ENCODE measurements at places on chromosomes 2 and 18.

- no peak for DNase-seq
Measured at GRCh38 chr2:85628658-85629057, 12.7 kb downstream of the USP39 start.

- DNase-seq: no peak
Measured at GRCh38 chr2:7826656-7827055, 855.2 kb upstream of the ID2 start.

DNA sequence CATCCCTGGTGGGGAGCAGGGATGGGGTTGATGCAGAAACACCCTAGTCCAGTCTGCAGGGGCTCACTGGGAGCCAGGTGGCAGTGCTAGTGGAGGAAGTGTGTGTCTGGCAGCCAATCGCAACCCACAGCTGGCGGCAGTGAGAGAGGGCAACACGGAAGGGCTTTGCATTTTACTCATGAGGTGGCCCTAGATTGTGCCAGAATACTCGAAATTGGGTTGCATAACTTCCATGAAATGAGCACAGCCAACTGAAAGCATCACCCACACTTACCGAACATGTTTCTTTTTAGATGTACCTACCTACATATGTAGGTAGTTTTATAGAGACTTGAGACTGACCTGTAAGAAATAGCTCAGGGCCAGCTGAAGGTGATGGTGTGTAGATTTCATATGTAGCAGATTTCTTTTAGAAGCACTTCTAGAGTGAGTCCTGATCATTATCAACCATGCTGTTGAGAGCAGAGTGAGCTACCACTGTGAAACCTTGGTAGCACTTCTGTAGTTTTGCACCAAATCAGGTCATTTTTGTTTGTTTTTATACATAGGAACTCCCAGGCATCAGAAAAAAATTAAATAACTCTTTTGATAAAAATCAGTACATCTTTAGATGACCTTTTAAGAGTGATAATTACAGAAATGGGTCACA lies 13.0 kb downstream of the IL18R1 start:
- no peak for DNase-seq

DNA sequence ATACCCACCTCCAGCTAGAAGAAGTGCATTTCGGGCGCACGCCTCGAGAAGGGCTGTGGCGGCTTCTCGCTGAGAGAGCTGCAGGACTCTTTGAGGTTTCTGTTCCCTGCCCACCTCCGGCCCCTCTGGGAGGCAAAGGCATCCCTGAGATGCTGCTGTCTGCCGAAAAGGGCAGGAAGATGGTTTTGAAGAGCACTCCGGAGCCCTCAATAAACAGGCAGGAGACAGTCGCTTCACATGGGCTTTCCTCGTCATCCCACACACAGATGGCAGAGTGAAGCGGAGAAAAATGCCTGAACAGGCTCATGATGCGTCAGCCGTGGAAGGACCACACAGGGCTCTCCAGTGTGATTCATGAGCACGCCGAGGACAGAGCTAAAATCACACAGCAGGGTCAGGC lies 25.4 kb upstream of the GLI2 start:
- DNase-seq: no peak

- DNase-seq: no peak
Measured at GRCh38 chr18:3255611-3256165, 6.2 kb upstream of the MYL12B start.

GRCh38 chr2:237643066-237643465 lies 15.7 kb downstream of the LRRFIP1 start:
- DNase-seq: no peak

GRCh38 chr2:173903601-173904394 lies 61.4 kb downstream of the SP3 start:
- no peak for DNase-seq

DNA sequence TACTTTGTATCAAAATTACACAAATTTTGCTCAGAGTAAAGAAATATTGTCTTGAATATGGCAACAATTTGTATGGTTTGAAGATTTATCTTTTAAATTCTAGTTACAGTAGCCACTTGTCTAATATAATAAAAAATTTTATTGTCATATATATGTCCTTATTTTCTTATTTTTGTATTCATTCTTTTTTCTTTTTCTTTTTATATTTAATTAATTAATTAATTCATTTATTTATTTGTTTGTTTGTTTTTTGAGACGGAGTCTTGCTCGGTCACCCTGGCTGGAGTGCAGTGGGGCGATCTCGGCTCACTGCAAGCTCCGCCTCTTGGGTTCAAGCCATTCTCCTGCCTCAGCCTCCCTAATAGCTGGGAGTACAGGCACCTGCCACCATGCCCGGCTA lies 3.7 kb upstream of the CDH19 start:
- DNase-seq: no peak

DNA sequence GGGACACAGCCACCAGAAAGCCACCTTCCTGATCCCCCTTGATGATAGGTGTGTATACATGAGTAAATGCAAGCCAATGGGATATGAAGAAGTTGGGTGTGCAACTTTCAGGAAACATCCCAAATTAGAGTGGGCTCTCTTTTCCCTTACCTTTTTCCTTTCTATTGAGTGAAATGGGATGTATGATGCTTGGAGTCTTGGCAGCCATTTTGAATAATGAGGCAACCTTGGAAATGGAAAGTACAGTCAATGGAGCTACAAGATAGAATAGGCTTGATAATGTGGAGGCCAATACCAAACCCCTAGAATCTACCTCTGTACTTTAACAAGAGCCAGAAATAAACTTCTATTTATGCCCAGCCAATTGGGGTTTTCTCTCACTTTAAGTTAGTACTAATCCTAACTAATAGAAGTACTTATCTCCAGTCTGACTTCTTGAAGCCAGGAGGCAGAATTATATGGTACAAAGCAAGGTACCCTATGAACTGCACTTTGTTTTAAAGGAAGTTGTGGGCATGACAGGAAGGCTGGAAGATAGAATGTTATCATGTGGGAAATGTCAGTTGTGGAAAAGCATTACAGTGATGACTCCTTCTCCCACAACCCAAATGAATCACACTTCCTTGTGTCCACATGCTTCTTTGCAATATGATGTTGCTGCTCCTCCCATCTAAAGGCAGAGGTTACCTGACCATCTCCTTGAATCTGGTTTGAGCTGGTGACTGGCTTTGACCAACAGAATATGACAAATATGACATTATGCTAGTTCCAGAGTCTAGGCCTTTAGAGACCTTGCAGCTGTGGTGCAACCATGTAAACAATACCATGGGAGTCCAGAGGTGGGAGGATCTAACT lies 12.9 kb upstream of the NABP1 start:
- DNase-seq: no peak

DNA sequence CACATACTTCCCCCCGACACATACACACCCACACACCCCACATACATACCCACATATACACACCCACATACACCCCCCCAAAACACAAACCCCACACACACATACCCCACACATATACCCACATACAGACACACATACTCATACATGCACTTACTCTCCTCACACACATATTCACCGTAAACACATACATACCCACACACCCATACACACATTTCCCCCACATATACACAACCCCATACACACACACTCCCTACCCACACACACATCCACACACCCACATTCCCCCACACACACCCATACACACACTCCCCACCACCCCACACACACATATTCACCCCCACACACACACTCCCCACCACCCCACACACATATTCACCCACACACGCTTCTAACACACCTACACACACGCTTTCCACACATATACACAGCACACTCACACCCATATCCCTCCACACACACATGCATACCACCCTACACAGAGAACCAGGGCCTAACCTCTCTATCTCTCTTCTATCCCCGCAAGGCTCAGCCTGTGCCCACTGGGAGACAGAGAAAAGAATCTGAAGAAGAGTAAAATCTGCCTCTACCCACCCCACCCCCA lies 182.4 kb upstream of the ETAA1 start:
- DNase-seq: no peak

All from amygdala (tissue), 56 donors.